ENCODE measurements at places on chromosomes 13 and 19. TPM values are rescaled to one million over a fixed set of nuclear protein-coding genes. Genes with fewer than 3 reads are reported as not detected.

TUBB4A gene
- 26.6 TPM for polyA plus RNA-seq

ZNF417 gene
- 25.2 TPM for polyA plus RNA-seq

RSPH6A gene
- polyA plus RNA-seq, result not detected

CEACAM1 gene
- 9.9 TPM for polyA plus RNA-seq

DNA sequence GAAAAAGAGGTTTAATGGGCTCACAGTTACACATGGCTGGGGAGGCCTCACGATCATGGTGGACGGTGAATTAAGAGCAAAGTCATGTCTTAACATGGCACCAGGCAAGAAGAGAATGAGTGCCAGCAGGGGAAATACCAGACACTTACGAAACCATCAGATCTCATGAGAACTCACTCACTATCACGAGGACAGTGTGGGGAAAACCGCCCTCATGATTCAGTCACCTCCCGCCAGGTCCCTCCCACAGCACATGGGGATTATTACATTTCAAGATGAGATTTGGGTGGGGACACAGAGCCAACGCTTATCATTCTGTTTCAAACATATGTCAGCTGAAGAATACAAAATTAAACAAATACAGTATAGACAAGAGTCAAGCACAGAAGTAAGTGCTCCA is 165.1 kb downstream of the PCCA start:
- DNase-seq, result no peak

DNA sequence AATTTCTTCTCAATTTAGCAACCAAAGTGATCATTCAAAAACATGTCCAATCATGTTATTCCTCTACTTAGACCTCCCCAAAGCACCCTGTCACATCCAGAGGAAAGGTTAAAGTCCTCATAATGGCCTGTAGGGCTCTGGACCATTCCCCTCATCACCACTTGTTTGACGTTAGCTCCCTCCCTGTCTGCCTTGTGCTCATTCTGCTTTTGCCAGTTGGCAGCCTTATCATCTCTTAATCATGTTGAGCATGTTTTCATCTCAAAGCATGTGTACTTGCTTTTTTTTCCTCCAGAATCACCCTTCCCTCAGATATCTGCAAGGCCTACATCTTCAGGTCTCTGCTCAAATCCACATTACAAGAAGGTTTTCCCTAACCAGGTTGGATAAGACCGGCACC is 25.9 kb downstream of the UBAC2 start:
- DNase-seq, result no peak

GRCh38 chr19:52742516-52742915 is 7.7 kb upstream of the ZNF611 start:
- no peak for DNase-seq

GRCh38 chr13:68234274-68234673 is 1004.1 kb upstream of the PCDH9 start:
- DNase-seq, result no peak

DNA sequence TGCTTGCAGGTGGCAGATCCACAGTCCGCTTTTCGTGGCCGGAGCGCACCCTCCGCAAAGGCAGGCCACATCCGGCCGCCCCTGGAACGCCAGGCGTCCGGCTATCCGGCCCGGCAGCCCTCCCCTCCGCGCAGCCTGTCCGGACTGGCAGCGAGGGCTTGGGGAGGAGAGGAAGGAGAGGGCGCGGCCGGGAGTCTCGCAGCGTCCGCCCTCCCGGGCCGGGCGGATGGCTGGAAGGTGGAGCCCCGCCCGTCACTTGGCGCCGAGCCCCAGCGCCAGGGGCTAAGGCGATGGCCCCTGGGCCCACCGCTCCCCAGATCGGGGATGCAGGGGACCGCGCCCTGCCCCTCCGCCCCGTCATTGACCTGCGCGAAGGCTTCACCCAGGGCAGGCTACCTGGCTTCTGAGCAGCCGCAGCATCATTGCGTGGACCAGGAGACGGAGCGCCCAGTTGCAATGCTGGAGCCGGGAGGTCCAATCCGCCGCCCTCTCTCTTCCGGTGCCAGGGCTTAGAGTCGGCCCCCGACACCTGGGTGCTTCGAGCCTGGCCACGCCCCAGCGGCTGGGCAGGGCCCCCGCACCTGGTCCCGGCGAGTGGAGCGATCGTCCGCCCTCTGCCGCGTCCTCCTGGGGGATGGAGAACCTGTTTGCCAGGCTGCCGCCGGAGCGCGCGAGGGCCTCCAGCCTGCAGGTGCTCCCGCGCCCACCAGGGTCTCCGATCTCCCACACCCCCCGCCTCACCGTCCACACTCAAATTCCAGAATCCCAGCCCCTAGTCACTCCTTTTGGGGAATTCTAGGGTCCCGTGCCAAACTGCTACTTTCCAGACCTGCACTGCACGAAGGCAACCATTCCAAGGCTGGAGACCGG is at the start of gene FUT1:
Gene FUT1, minus strand, starts transcription at position 146 of the 870 bp plus-strand sequence. CDS start 1,360 bp downstream, outside the sequence.
- no peak for DNase-seq

GRCh38 chr19:4023600-4024398 is 16.3 kb downstream of the PIAS4 start:
- no peak for DNase-seq

DNA sequence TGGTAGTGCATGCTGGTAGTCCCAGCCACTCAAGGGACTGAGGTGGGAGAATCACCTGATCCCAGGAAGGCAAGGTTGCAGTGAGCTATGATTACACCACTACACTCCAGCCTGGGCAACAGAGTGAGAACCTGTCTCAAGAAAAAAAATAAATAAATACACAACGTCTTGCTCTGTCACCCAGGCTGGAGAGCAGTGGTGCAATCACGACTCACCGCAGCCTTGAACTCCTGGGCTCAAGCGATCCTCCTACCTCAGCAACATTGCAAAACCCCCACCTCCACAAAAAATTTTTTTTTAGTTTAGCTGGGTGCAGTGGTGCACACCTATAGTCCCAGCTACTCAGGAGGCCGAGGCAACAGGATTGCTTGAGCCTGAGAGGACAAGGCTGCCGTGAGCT is 8.8 kb downstream of the TPM4 start:
- no peak for DNase-seq

All from left renal pelvis (tissue), 4 donors.